ENCODE measurements at places on chromosomes 16 and 17.
A peak's percentile ranks its signal among the peaks of the same experiment; 100 is the strongest.

GRCh38 chr17:869086-869485, 86.9 kb downstream of the MRM3 start:
- DNase-seq: no peak

DNA sequence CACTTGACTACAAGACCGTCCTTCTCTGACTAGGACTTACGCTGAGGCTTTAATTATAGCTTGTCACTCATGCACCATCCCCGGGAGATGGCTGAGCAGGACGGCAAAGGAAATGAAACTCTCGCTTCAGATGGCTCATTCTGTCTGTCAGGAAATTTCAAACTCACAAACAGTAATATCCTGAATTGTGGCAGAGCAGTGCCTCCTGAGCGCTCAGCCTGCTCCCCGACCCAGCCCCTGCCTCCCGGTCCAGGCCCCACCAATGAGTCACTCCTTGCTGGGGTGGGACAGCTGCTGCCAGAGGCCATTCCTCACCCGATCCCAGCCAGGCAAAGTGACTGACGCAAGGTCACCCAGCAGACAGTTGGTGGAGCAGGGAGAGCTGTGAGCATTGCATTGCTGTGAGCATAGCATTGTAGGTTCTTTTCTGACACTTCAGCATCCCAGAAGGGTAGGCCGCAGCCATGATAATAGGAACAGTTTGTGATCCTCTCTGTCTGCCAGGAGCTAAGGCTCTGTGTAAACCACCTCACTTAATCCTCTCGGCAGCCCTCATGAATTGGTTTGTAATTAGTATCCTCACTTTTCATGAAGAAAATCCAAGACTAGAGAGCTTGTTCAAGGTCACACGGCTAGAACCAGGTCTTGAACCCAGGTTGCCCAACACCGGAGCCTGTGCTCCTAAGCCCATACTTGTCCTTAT, 20.9 kb downstream of the CCDC182 start:
- DNase-seq: no peak

DNA sequence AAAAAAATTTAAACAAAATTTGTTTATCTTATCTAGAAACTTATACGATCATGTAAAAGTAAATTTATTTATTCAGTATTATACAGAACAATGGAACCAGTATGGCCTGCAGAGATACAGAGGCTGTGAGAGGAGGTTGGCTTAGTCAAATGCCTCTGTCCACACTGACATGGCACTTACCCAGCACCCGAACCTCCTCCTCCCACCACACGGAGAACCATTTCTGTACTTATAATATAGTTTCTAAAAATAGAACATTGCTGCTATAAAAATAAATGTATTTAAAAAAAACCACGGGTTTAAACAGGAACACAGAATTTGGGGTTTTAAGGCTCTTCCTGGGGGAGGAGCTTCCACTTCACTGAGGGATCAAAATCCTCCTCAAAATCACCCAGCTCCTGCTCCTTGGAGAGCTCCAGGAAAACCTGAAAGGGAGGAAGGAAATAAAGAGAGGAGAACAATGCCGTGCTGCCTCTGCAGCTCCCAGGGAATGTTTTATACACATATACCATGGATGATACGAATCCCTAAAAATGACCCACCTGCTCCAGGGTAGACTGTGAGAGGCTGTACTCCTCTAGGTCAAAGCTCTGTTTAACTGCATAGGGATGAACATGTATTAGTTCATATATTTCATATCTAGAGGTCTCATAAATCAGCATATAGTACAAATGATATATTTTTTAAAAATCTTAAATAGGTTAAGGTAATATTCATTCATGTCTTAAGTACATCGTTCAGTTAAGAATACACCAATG, 87.3 kb downstream of the ABCA8 start:
- no peak for DNase-seq

- no peak for DNase-seq
Measured at GRCh38 chr16:56728980-56729734, 772 bp upstream of the NUP93 start.

DNA sequence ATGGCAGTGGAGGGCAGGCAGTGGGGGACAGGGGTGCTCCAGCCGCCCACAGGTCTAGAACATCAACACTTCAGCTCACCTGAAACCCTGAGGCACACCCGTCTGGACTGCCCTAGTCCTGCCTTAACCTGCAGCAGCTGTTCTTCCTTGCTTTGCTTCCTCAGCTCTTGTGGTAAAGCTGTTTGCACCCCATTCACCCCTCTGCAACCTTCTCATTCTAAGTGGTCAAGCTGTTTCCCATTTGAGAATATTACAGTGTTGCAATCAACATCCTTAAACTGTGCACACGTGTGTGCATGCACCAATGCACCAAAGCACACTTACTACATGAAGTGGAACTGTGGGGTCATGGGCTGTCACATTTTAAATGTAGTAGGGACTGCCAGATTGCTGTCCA, 32.4 kb downstream of the SCNN1B start:
- DNase-seq: no peak

DNA sequence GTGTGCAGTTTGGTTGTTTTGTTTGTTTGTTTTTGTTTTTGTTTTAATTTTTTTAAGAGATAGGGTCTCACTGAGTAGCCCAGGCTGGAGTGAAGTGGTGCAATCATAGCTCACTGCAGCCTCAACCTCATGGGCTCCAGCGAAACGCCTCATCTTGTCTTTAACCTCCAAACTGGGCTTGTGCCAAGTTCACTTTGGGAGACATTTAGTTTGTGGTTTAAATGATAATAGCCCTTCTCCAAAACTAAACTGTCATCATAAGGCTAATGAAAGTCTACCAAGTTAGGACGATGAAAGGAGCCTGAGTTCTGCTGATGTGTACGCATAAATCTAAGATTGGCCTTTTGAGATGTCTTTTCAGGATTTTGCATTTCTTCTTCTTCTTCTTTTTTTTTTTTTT, 6.5 kb upstream of the CARD14 start:
- no peak for DNase-seq

GRCh38 chr17:55053855-55054254, 85.3 kb downstream of the STXBP4 start:
- DNase-seq: no peak

DNA sequence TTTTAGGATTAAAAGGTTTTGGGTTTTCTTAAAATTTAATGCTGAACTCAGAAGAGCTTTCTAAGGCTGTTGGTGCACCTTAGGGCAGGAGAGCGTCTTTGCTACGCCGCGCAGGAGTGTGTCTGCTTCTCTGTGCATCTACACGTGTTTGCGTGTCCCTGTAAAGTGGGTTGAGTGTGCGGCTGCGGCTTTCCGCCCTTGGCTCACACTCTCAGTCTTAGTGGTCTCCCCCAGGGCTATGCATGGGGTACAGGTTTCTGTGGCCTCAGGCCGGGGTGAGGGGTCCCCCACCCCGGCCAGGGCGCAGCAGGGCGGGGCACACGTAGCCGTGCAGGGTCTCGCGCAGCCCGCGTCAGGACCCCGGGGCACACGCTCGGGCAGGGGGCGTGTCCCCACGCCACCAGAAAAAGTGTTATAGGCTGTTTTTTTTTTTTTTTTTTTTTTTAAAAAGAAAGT, 727 bp upstream of the TENT4B start:
- no peak for DNase-seq

- no peak for DNase-seq
Measured at GRCh38 chr17:62998665-62999393, 32.8 kb downstream of the TANC2 start.

GRCh38 chr17:33039874-33040273, 48.2 kb downstream of the SPACA3 start:
- DNase-seq: no peak

DNA sequence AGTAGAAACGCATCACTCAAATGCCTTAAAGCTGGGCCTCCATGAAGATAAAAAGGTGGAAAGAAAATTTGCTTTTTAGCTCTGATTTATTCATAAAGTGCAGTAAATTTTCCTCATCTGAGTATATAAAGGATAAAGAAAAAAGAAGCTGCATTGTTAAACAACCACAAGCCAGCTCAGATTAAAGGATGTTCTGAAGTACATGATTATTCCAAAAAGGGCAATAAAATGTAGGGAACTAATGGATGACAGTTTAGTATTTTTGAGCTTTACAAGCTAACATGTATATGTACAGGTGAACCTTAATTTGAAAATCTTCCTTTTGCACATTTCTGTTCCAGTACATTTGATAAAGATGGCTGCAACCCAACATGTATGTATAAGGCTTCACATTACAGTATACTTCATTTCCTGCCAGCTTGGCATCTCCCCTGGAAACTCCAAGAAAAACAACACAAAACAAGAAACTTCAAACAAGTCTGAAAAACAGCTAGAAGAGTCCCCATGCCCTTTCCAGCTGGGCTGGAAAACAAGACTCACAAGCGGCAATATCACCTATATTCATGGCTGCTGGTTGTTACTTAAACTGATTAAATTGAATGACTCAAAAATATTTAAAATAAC, 225.7 kb downstream of the CEP112 start:
- no peak for DNase-seq

DNA sequence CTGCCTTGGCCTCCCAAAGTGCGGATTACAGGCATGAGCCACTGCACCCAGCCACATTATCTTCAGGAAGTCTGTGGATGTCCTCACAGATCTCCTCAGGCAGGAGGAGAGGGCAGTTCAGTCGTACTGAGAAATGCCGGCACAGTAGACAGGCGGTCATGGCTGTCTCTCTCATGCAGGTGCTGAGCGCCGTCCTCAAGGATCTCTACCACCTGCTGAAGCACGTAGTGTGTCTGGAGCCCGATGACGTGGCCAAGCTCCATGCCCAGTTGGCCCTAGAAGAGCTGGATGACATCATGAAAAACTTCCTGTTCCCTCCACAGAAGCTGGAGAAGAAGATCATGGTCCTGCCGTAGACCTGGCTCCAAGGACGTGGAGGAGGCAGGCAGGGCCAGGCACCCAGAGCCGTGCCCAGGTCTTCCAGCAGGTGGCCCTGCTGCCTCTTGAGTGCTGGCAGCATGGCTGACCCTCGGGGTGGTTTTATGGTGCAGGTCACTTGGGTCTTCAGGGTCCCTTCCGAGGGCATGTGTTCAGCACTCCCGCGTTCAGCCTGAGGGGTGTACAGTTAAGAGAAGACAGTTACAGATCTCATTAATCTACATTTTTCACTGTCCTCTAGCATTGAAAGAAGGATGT, 22.0 kb upstream of the HAS3 start:
- no peak for DNase-seq

DNA sequence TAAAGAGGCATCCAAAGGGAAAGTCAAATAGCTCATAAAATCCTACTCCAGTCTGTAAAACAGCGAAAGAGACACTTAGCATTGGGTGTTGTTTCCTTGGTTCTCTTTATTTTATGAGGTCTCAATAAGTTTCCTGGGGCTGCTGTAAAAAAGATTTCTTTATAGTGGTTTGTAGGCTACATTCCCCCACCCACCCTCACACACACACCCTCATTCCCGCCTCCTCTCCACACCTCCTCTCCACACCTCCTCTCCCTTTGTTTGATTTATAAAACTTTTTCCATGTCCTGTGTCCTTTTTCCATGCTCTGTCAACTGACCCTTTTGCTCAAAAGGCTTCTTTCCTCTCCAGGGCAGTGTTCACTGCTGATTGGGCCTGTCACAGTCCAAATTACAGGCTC, 178.9 kb upstream of the SOX9 start:
- no peak for DNase-seq

DNA sequence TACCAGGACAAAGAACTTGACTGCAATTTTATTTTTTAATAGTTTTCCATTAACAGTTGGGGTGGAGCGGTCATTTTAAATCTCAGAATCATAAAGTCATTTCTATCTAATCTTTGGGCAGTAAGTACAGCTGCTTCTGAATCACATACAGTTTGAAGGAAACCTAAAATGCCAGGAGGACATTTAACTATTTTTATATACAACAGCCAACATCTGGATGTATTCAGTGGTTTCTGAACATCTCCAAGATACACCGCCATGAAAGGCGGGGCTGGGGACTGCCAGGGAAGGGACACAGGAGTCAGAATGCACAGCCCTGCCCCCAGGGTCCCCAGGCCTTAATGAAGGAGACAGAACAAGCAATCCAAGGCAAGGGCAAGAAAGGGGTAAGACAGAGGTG, 392.3 kb downstream of the SLC39A11 start:
- DNase-seq: no peak

GRCh38 chr16:88810166-88810911, 1.4 kb downstream of the APRT start:
- no peak for DNase-seq

GRCh38 chr16:75579281-75579834, 13.2 kb downstream of the GABARAPL2 start:
- DNase-seq: no peak

GRCh38 chr17:39871801-39872200, 3.8 kb downstream of the ZPBP2 start:
- no peak for DNase-seq

DNA sequence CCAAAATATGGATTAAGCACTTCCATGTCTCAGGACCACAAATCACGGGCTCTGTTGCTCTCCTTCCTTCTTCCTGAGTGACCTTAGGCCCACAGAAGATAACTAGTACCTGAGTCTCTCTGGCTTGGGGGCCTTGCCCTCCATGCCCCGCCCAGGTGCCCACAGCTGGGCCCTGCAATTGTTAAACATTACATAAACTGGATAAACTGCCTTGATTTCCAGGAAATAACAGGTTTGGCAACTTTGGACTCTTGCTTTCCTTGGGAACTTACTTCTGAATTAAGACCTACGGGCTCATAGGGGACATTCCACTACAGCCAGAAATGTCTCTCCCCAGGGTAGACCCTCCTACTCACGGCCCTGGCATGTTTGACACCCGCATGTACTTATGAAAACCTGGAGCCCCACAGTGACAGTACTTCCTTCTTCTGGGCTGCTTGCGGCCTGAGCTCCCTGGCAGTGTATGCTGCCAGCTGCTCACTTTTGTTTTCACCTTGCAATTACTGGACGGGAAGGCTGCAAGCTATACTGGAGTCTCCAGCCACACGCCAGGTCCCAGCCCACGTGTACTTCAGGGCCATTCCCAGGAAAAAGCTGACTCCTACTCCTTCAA, 2.3 kb upstream of the UBALD2 start:
- DNase-seq: no peak

GRCh38 chr16:2987833-2988232, 7.6 kb upstream of the PKMYT1 start:
- DNase-seq: no peak

DNA sequence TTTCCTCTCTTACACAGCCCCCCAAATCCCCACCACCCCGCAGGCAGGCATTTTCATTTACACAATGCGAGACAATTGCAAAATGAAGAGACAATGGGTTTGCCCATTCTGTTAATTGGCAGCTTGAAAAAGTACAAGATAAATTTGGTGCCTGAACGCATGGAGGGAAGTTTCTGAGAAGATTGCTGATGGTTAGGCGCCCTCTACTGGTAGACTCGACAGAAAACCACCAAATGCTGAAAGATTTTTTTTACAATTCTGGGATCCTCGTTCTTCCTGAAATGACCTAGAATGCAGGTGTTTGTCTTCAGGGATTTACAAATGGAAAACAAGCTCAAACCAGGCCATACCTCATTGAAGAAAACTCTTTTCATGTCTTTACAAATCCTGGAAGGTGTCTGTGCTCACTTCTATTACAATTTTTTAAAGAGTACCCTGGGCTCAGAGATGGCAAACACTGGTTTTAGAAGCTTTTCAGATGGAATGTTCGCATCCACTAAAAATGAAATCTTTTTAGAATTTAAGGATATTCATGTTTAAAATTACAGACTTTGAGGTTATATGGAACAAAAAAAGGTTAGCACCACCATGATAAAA, 338.5 kb downstream of the PMP22 start:
- peak; percentile 38 for DNase-seq

Data from memory B cell (primary cell).